ENCODE measurements at places on chromosomes 7 and 10.

GRCh38 chr10:369684-370448, 234.6 kb downstream of the ZMYND11 start:
- no peak for DNase-seq

- DNase-seq: no peak
These were observed 734 bp downstream of the PCLO start for GRCh38 chr7:83161899-83162401.

DNA sequence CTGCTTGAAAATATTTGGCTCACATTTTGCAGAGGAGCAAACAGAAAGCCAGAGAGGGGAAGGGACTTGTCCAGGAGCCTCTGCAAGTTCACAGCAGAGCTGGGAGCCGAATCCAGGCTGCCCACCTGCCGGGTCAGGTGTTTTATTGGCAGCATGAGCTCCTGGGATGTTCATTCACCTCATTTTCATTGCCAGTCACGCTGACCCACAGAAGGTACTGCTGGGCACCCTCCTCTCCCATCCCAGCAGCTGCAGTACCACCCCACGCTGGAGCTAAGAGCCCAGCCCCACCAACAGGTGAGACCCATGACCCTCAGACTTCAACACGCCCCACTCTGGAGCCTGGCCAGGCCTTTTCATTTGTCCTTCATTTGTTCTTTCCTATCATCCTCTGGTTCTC, 102.7 kb downstream of the GRID1 start:
- DNase-seq: no peak

GRCh38 chr10:77603534-77603927, 34.1 kb downstream of the KCNMA1 start:
- no peak for DNase-seq

GRCh38 chr10:127576740-127577161, 27.6 kb downstream of the NPS start:
- DNase-seq: no peak

DNA sequence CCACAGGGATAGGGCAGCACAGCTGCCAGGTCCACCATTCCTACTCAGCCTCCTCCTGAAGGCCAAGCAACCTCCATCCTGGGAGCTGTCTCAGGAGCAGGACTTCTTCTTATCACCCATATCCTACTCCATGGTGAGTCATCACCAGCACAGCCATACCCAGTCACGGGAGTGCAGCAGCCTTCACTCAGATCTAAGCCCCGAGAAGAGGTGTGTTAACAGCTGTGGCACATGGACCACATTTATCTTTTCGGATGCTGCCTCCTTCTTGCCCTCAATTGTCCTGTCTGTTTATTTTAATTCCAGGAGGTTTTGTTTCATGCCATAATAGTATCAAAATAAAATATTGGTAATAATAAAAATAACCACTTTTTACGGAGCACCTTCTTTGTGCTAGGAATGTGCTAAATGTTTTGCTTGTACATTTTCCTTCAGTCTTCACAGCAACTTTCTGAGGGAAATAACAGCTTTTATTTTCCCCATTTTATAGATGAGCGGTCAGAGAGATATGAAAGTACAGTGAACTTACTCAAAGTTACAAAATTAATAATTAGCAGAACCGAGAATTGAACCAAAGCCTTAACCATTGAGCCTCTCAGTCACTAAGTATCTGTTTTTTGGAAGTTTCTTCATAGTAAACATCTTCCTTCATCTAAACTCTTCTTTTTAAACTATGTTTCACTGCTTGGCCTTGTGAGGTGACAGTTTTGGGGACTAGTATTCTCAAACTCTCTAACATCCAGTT, 2.5 kb upstream of the KEL start:
- no peak for DNase-seq

DNA sequence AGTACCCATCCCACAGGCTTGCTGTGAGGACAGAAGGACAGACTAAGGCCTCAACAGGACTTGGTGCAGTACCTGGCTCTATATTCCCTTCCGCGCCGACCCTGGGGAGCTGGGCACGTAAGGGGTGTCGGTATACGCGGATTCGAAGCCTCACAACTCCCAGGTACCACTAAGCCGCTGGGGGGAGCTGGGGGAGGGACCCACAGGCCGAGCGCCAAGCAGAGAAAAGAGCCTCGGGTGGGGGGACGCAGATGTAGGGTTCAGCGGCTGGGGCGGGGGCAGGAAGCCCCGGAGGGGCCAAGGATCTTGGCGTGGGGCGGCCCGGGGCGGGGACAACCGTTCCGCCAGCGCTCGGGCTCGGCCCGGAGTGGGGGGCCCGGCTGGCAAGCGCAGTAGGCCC, 126.4 kb upstream of the ZNF746 start:
- DNase-seq: peak; percentile 46

- no peak for DNase-seq
These were observed 113.8 kb upstream of the ITGB1 start for GRCh38 chr10:33071857-33072256.

- DNase-seq: no peak
These were observed 14.6 kb upstream of the PWWP2B start for GRCh38 chr10:132382231-132382922.

DNA sequence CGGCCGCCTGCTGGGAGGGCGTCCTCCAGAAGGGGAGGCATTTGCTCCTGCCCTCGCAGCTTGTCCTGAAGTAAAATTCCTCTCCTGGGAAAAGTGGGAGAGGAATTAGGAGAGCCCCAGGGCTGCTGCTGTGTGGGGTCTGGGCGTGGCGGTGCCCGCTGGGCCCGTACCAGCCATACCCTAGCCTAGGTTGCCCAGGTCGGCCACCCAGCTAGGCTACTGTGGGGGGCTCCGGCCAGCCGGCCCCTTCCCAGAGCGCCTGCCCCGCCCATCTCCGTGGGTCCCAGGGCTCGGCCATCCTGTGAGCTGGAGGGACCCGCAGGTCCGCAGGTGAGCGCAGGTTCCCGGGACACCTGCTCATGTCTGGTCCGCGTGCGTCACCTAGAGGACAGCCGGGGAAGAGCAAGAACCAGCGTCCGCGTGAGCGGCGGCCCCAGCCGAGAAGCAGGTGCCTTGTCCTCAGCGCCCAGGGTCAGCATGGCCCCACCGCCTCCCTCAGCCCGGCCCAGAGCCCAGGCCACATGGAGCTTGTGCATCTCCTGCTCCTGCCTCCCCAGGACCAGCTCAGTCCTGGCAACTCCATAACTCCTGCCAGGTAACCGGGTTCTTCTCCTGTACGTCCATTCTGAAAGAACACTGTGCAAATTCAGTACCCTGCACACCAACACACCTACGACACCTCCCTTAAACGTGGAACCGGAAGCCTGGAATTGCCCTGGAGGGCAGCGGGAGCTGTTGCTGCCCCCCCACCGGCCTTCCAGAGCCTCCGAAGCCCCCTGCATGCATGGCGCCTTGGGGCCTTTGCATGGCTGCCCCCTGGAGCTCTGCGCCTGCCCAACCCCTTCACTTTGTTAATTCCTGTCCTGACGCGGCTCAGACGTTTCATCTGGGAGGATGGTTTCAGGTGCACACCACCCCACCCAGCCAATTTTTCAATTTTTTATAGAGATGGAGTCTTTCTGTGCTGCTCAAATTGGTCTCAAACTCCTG, 22.8 kb upstream of the FOXL3 start:
- DNase-seq: no peak

DNA sequence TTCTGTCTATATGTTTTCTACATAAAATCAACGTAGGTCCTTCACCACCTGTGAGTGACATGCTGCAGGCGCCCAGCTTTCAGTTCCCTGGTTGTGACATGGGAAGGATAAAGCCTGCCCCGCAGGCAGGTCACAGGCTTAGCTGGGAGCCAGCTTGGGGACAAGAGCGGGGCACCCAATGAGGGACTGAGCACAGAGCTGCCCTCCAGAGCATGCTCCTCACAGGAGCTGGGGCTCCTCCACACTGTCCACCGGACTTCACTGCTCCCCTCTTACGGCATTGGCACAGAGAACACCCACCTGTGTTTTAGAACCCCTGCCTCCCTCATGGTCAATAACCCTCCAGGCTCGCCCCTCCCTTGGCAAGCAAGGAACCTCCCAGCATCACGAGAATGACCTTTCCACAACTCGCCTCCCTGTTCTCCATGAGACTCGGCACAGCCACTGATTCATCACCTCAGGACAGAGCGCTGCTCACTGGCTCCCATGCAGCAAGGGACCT, 187.1 kb downstream of the TNS3 start:
- no peak for DNase-seq
